ENCODE measurements at places on chromosomes 6 and 20. TPM values are rescaled to one million over a fixed set of nuclear protein-coding genes. Genes with fewer than 3 reads are reported as not detected.

GRCh38 chr20:16314748-16315159 is 258.5 kb downstream of the KIF16B start:
- no peak for DNase-seq
- H3K4me3 ChIP-seq = no peak overlapping the region
- H3K27me3 ChIP-seq = no peaks in the 10 kb centered on the region
- no peak overlapping the region for H3K27ac ChIP-seq
- peaks cover 20% of the 10 kb centered on the region for H3K36me3 ChIP-seq

DNA sequence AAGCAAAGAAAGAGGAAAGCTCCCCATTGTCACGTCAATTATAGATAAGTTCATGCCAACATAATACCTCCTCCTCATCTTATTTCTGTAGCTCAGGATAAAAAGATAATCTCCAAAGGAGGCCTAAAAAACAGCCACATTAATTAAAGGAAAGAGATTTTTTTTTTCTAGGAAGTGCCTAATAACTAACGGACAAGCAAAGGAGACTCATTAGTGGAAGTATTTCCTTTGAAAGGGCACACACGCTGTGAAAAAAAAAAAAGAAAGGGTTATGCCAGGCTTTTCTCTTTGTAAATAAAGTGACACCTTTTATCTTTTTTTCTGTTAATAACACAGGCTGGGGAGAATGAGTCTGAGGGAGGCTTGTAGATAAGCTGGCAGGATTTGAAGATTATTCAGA is 55.7 kb downstream of the PCSK2 start:
- no peaks in the 10 kb centered on the region for H3K36me3 ChIP-seq
- DNase-seq = no peak
- no peaks in the 10 kb centered on the region for H3K27me3 ChIP-seq
- H3K4me3 ChIP-seq = no peak overlapping the region
- H3K4me1 ChIP-seq = no peaks in the 10 kb centered on the region

DNA sequence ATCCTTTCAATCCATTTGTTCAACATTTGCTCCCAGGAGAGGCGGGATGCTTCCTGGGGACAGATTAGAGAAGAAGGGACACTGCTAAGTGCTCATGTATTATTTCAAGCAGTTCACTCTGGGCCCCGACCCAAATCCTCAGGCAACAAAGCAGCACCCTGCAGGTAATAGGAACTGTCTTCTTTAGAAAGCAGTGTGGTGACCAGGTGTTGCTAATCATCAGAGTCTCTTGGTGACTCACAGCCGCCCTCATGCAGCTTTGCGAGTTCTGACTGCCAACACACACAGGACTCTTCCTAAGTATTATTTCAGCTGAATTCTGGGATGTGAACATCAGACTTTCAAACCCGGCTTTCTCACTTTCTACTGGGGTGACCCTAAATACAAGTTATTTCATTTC is 356.4 kb downstream of the PRKN start:
- no peaks in the 10 kb centered on the region for H3K4me1 ChIP-seq
- DNase-seq = no peak
- no peak overlapping the region for H3K4me3 ChIP-seq
- no peaks in the 10 kb centered on the region for H3K36me3 ChIP-seq

DNA sequence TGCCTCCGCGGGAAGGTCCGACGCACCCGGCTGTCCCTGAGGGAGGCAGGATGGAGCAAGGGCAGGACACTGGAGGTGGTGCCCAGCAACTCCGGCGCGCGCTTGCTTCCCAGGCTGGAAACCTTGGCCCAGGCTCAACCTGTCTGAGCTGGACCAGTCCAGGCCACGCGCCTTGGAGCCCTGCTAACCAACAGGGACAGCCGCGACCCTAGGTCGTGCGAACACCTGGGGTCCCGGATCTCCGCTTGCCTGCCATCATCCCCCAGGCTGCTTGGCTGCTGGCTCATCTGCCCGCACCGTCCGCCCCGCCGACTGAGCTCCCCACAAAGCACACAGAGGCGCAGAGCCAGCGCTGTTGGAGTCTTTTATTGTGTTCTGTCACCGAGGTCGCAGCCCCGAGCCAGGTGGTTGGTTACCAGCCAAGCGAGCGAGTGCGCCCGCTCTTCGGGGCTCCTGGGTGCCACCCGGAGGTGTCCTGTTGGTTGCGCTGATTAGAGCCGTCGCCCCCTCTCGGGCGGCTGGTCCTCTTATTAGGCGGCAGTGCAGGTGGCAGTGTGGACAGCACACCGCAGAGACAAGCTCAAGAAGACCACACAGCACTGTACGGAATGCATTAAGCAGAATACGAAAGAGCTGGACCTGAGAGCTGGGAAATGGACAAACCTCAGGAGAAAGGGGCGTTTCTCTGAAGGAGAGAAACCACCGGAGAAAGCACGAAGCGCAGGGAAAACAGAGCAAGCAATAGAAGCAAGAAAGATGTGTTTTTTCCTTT is 3.8 kb downstream of the COL12A1 start:
- H3K36me3 ChIP-seq = no peaks in the 10 kb centered on the region
- DNase-seq = peak; percentile 23
- no peak overlapping the region for H3K4me3 ChIP-seq
- peaks cover 66% of the 10 kb centered on the region for H3K27me3 ChIP-seq

DNA sequence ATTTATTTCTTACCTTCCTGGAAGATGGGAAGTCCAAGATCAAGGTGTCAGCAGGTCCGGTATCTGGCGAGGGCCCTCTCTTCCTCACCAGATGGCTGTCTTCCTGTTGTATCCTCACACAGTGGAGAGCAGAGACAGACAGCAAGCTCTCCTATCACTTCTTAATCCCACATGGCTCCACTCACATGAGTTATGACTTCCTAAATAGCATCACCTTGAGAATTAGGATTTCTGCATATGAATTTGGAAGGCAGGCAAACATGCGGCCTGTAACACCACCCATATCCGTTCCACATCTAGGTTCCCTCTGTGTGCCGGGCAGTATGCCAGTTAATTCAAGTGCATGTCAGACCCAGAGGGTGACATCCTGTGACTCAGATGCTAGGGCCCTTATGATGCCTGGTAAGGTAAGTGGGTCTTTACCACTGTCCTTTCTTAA is 2.1 kb downstream of the RAET1E start:
- peaks cover 7% of the 10 kb centered on the region for H3K27me3 ChIP-seq
- peaks cover 12% of the 10 kb centered on the region for H3K4me1 ChIP-seq
- no peaks in the 10 kb centered on the region for H3K36me3 ChIP-seq
- H3K27ac ChIP-seq = no peak overlapping the region
- peak; percentile 71 for DNase-seq
- H3K4me3 ChIP-seq = no peak overlapping the region

DNA sequence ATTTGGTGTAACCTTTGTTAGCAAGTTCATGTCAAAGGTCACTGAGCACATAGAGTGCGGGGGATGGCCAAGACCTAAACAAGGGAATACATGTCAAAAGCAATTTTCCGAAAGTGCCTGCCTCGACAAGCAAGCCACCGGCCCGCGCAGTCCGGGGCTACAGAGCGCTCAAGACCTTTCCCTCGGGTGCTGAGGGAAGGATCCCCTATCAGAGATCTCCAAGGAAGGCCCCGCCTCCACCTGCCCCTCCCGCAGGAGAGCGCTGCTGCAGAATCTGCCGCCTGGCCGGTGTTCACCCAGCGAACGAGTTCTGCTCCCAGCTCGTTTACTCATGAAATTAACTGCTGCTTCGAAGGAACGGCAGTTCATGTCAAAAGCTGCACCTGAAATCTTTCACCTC is 252.7 kb downstream of the BMP7 start:
- peaks cover 24% of the 10 kb centered on the region for H3K27me3 ChIP-seq
- no peaks in the 10 kb centered on the region for H3K4me1 ChIP-seq
- no peak for DNase-seq
- no peaks in the 10 kb centered on the region for H3K36me3 ChIP-seq
- H3K4me3 ChIP-seq = no peak overlapping the region
- no peak overlapping the region for H3K27ac ChIP-seq

DNA sequence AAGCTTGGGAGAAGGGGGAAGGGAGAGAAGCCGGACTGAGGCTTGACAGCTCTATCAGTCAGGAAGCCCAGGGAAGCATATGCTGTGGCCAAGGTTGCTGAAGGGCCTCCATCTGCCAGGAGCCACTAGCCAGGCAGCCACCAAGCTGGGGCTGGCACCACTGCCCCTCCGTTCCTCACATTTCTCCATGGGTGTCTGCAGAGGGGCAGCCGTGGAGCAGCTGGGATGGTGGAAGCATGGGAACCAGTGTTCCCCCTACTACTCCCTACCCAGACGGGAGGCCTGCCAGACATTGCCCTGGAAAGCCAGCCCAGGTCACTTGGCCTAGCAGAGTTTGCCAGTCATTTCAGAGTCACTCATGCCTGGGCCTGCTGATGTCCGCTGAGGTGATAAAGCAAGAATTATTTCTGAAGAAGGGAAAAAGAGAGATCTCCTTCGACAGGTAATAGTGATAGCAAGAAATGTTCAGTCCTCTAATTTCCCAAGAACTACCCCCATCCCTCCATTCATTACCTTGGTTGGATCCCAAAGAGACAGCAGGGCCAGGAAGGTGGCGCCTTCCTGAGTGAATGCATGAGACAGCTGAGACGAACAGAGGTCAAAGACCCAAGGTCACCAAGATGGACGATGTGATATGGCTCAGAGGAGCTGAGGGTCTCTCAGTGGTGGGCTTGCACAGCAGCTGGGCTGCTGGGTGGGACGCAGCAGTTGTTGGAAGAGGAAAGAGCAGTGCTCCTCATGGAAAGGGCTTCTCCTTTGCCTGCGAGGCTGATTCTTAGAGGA is 21.9 kb downstream of the SNPH start:
- H3K4me1 ChIP-seq = peaks cover 61% of the 10 kb centered on the region
- no peaks in the 10 kb centered on the region for H3K36me3 ChIP-seq
- no peak for DNase-seq
- H3K4me3 ChIP-seq = no peak overlapping the region

- no peaks in the 10 kb centered on the region for H3K36me3 ChIP-seq
- peak overlapping the region; percentile 82 for H3K27ac ChIP-seq
- H3K4me3 ChIP-seq = peak overlapping the region; percentile 63
Measured at GRCh38 chr6:167094436-167094819, 28.5 kb upstream of the CCR6 start.

DNA sequence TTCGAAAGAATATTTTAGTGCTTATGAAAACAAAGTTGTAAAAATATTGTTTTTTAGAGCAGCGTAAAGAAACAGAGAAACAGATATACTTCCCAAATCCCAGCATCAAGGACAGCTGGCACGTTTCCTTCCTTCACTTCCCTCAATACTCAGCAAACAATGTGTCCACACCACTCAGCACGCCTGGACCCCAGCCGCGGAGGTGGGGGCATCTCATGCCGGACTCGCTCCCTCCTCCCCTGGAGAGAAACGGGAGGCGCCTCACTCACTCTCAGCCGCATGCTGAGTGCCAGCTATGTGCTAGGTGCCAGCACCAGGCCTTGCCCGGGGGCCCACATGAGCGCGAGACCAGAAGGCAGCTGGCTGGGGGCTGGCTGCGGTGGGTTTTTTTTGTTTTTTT is 34.7 kb downstream of the SLC2A4RG start:
- H3K27me3 ChIP-seq = no peaks in the 10 kb centered on the region
- no peaks in the 10 kb centered on the region for H3K36me3 ChIP-seq
- H3K4me3 ChIP-seq = no peak overlapping the region
- peaks cover 2% of the 10 kb centered on the region for H3K4me1 ChIP-seq

LHFPL5 gene
- not detected for total RNA-seq

CYP24A1 gene
- not detected for total RNA-seq

NNAT gene
- 0.47 TPM for total RNA-seq

All from activated CD8-positive, alpha-beta T cell treated with anti-CD3 and anti-CD28 coated beads for 36 hours (primary cell).